ENCODE measurements at places on chromosomes 1 and 21.

DNA sequence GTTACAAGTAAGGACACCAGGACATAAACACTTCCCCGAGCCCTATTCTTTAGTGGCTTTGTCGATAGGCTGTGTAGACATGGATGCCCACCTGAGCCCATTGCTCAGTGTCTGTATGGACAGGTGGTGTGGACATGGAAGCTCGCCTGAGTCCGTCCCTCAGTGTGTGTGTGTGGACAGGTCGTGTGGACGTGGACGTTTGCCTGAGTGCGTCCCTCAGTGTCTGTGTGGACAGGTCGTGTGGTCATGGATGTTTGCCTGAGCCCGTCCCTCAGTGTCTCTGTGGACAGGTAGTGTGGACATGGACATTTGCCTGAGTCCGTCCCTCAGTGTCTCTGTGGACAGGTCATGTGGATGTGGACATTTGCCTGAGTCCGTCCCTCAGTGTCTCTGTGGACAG lies 38.7 kb upstream of the COL6A2 start:
- no peak for DNase-seq

GRCh38 chr1:53462193-53462592 lies 3.0 kb downstream of the DMRTB1 start:
- no peak for DNase-seq

DNA sequence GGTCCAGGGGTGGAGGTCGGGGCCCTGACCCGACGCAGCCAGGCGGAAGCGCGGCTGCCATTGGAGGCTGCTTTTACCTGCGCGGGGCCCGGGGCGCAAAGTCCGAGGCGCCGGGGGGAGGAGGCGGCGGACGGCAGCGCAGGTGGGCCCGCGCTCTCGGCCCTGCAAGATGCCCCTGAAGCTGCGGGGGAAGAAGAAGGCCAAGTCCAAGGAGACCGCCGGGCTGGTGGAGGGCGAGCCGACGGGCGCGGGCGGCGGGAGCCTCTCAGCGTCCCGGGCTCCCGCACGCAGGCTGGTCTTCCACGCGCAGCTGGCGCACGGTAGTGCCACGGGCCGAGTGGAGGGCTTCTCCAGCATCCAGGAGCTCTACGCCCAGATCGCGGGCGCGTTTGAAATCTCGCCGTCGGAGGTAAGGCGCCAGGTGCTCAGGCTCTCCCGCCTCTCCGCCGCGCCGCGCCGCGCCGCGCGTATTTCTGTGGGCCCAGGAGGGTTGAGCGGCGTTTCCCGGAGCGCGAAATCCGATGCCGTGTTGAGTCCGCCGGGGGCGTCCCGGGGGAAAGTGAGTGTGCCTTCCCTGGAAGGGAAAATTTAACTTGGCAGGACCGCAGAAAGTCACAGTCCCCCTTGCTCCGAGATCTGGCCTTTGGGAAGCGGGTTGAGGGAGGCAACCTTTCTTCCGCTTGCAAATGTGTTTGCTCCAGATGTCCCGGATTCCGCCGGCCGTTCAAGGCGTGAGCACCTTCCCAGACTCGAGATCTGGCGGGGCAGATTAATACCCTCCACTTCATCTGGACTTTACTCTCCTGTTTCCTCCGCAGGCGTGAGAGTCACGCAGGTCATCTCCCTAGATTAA lies at the start of gene GIPC2:
Gene GIPC2 (plus strand): TSS at position 41 of the 853 bp plus-strand sequence. CDS start 129 bp downstream, at position 170.
- DNase-seq: no peak

GRCh38 chr1:11784993-11785769 lies 20.6 kb downstream of the MTHFR start:
- no peak for DNase-seq

DNA sequence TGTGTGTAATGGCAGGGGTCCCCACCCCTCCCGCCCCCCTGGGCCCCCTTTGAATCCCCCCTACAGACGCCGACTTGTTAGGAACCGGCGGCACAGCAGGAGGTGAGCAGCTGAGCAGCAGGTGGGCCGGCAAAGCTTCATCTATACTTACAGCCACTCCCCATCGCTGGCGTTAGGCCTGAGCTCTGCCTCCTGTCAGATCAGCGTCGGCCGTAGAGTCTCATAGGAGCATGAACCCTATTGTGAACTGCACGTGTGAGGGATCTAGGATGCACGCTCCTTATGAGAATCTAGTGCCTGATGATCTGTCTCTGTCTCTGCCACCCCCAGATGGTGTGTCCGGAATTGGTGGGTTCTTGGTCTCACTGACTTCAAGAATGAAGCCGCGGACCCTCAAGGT lies 14.9 kb upstream of the VPS26C start:
- DNase-seq: no peak

- DNase-seq: no peak
Observed at GRCh38 chr1:114437812-114438211, 73.2 kb downstream of the TRIM33 start.

- no peak for DNase-seq
Observed at GRCh38 chr21:44000360-44000759, 11.7 kb upstream of the TRAPPC10 start.

- DNase-seq: no peak
Observed at GRCh38 chr1:102466487-102466886, 469.8 kb upstream of the OLFM3 start.

GRCh38 chr1:232012773-232013386 lies 386.3 kb downstream of the DISC1 start:
- DNase-seq: no peak

DNA sequence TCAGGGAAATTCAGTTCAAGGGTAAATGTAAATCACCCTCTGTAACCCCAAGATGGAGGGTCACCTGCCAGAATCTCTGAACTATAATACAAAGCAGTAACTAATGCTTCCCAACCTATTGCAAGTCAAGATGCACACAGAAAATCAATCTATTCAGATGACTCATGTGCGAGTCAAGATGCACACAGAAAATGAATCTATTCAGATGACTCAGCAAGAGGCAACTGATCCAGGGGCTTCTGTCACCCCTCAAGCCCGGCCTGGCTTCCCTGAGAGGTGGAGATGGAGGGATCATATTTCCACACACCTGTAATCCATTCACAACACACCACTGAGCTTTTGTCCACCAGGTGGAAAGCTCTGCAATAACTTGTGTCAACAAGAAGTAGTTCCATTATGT lies 17.4 kb upstream of the HIVEP3 start:
- no peak for DNase-seq

GRCh38 chr1:1684031-1684681 lies 8.4 kb downstream of the SLC35E2B start:
- DNase-seq: no peak

DNA sequence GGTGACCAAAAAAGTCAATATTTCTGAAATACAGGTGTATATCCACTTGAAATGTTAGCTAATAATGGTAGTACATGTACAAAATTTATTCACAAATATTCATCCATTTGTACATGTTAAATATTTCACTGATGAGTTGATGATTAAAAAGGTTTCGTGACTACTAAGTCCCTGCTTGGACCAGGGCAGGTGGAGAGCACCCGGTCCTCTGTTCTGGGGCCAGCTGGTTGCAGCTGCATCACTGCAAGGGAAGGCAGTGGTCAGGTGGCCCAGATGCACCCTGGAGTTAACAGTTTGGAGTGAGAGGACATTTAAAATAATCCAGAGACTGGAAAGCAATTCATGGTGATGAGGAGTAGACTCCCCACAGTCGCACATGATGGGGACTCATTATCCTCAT lies 141.2 kb downstream of the ZBTB18 start:
- DNase-seq: no peak

DNA sequence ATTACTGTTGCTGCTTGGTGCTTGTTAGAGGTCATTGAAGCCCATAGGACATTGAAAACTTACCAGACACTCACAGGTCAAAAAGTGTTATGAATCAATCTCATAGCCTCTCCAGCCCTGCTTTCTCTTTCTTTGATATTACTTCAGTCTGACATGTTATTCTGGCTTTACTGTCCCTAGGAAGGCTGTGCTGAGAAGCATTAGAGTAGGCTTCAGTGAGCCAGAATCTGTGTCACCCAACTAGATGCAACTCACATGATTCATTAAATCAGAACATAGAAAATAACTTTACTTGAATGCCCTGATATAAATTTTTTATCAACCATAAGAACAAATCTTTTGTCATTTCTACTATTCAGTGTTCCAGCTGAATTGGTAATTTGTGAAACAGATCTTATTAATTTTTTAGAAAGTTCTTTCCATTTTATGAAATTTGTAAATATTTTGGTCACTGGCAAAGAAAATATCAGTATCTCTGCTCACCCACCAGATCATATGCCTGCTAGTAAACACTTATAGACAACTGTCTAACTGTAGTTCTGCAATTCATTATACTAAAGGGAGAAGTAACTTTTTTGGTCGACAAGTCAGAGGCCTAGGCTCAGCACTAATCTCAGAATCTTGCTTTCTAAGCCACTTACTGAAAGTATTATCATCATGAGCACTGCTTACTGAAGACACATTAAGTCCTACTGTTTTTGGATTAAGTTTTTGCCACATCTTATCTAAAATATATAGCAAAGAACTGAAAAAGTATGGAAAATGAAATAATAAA lies 48.2 kb downstream of the RPAP2 start:
- no peak for DNase-seq

DNA sequence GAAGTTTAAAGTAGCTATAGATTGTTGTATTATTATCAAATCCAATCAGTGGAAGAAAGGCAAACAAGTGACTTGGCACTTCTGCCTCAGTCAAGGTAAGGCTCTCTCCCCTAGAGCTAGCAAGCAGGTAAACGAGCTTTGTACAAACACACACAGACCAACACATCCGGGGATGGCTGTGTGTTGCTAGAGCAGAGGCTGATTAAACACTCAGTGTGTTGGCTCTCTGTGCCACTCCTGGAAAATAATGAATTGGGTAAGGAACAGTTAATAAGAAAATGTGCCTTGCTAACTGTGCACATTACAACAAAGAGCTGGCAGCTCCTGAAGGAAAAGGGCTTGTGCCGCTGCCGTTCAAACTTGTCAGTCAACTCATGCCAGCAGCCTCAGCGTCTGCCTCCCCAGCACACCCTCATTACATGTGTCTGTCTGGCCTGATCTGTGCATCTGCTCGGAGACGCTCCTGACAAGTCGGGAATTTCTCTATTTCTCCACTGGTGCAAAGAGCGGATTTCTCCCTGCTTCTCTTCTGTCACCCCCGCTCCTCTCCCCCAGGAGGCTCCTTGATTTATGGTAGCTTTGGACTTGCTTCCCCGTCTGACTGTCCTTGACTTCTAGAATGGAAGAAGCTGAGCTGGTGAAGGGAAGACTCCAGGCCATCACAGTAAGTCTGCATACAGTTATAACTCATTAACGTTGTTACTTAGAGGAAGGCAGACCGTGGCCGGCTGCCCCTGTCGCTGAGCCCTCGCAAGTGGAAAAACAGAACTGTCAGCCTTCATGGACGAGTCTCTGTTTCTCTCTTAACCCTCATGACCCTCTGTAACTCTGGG lies at the start of gene PALMD:
Gene PALMD (plus strand): TSS at position 415 of the 833 bp plus-strand sequence. CDS start 205 bp downstream, at position 620.
- no peak for DNase-seq

DNA sequence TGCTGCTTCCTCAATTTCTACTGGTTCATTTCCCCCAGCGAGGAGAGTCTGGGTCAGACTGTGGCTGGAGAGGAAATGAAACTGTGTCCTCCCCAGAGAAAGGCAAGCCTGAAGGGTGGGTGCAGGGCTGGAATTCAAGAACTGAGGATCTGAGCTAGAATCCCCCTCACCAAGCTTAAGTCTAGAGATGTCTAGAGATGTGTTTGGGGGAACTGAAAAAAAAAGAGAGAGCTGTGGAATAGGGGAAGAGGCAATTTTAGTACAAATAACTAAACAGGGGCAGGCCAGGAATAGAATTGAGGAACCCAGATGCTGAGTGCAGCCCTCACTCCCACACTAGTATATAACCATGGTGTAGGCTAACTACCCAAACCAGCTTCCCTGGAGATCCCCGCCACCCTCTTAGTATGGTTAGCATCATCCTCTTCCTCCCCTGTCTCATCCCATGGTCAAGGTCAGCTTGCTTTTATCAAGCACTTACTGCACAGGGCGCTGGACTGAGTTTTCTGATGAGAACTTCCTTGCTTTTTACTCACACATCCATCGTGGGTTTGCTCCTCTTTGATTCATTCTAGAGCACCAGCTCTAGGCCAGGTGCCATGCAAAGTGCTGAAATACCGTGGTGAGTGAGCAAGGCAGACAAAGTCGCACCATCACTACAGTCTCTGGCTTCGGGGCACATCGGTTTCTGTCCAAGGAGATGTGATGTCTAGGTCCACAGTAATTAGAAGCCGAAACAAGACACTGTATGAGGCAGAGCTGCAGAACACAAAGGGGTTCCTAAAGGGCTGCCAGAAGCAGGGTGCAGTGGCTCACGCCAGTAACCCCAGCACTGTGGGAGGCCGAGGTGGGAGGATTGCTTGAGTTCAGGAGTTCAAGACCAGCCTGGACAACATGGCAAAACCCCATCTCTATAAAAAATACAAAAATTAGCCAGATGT lies 112.9 kb upstream of the IPO9 start:
- DNase-seq: no peak

DNA sequence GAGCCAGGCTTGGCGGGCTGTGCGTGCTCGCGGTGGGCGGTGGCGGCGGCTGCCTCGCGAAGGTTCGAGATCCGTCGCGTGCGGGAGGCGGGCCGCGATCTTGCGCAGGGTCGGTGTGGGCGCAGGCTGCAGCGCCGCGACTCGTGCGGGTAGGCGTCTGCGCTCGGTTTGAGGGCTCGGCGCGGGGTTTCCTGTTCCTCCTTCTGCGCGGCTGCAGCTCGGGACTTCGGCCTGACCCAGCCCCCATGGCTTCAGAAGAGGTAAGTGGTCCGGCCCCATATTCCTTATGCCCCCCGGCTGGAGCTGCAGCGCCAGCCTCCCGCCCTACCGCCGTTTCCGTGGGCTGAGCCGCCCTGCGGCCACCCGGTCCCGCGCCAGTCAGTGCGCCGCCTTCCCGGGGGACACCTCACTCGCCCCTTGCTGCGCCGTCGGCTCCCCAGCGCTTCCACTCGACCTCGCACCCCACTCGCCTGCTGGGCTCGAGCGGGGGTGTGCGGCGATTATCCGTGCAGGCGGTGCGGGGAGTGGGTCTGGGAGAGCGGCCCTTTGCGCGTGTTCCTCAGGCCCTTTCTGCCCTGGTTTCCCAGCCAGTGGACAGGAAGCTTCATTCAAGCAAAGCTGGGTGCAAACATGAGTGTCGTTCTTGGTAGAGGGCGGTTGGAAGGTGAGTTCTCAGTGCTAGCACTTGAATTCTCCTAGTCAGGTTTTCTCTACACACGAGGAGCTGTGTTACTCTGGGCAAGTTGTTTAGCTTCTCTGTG lies at the start of gene CACYBP:
Gene CACYBP (plus strand): TSS at position 12 of the 761 bp plus-strand sequence. CDS start 234 bp downstream, at position 246.
- no peak for DNase-seq

DNA sequence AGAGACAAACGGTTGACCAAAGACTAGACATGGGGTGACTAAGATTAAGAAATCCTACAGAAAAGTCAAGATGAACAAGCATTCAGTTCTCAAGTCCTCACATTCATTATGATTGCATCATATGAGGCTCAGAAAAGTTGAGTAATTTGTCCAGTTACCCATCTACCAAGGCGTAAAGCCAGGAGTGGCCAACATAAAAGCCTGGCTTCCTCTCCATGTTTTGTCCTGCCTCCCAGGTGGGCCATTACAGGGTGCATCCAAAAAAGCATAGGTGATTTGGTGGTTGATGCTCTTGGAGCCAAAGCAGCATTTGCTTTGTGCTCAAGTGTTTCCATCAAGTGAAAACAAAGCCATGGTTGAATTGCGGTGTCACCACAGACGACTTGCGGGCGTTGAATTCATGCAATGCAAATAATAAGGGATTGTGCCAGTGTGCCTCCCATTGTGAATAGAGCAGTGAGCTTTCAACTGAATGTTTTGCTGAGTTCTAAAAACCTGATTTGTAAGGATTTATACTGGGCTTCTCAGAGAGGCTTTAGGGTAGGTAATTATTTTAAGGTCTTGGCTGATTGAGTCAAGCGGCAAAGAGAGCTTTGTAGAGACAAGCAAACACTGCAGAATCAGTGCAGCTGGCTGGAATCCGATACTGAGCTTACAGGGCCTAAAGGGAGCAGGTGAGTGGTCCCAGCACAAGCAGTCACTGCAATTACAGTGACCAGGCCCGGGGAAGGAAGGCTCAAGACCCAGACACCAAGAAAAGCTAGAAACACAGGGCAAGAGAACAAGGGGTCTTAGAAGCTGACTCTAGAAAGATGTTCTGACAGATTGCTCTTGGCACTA lies 54.1 kb downstream of the KCNJ15 start:
- DNase-seq: no peak

Measured in stimulated activated CD4-positive, alpha-beta T cell treated with anti-CD3 and anti-CD28 coated beads, Interleukin-15, amount 100 ng/mL, for 1 hour (primary cell).